ENCODE measurements at places on chromosomes 3 and 15.

GRCh38 chr3:11464356-11464755, 179.4 kb downstream of the VGLL4 start:
- no peak for DNase-seq

DNA sequence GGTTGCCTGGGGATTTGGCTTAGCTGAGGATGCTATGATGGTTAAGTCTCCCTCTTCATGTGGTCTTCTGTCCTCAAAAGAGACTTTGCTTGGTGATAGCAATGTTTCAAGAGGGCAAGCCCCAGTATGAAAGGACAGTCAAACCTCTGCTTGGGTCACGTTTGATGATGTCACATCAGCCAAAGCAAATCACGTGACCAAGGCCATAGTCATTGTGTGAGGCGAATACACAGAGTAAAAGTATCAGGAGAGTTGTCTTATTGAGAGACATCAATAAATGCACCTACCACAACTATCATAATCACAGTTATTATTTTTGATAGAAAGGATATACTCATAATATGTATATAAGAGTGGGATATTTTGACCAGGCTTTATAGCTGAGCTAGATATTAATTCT, 243.0 kb downstream of the EPHA6 start:
- no peak for DNase-seq

DNA sequence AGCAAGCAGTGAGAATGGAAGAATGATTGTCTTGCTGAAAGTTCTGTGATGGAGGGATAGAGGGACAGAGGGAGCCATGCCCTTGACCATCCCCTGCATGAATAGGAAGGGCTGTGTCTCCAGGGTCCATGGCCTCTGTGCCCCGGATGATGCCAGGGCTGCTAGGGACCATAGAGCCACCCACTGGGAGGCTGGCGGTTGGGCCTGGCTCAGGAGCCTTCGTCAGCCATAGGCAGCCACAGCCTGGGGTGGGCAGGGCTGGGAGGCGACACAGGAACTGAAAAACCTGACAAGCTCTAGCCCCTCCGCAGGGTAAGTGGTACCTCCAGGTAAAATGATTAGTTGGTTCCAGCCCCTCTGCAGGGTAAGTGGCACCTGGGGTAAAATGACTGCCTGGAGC, 19.1 kb upstream of the LAMP3 start:
- no peak for DNase-seq

DNA sequence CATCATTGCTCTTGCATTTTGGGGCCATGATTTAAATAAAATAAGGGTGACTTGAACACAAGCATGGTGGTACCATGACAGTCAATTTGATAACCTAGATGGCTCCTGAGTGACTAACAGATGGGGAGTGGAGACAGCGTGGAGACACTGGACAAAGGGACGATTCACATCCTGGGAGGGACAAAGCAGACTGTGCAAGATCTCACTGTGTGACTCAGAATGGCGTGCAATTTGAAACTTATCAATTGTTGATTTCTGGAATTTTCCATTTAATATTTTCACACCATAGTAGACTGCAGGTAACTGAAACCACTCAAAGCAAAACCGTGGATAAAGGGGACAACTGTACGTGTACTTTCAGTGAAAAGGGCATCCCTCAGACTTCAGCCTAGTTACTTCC, 25.5 kb downstream of the MCCC1 start:
- DNase-seq: no peak

DNA sequence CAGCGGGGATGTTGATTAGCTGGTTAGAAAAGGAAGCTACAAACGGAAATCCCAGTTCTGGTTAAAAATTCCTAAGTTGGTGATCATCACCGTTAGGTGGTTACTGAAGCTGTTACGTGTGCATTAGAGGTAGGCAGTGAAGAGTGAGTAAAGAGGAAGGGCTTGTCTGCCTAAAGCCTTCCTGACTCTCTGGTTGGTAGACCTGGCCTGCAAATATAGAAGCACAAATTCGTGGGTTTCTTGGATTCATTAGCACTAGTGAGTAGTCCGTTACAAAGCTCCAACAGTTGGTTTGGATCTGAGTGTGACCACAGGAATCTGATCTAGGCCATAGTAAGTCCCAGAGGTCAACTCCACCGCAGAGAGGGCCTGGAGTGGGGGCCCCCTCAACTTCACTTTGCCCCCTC, 174.0 kb upstream of the TP63 start:
- no peak for DNase-seq

DNA sequence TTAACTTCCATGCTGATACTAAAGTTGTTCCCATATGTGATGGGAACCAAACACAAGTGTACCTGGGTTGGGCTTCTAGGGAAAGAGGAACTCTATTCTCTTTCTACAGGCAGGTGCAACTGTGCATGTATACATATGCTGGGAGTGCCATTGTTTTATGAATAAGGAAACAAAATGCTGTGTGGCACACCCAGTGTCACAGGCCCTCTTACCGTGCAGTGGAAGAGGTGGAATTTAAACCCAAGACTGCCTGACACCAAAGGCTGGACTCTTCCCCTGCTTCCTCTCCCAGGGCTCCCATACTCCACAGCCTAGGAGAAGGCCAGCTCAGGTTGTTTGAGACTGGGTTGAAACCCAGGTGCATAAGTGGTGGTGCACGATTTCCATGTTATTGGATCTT, 1.9 kb upstream of the FETUB start:
- no peak for DNase-seq

- DNase-seq: no peak
These were observed 14.2 kb downstream of the GPR15 start for GRCh38 chr3:98545940-98546339.

DNA sequence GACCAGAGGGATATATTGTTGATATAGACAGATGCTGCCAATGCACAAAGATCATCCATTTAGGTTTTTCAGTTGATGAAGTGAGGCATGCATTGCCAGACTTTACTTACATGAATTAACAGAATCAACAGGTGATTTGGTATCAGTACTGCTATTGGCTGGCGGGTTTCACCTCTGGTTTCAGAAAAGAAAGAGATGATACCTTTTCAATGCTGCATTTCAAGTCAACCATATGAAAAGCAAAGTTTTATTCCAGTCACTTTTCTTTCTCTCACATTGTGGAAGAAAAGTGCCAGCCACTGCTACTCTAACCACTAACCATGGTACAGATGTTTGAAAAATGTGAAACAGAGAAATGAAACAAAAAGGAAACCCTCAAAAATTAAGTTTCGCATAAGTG, 289.1 kb downstream of the TIGIT start:
- DNase-seq: no peak

GRCh38 chr15:62812515-62812835, 230.1 kb upstream of the TPM1 start:
- no peak for DNase-seq

- no peak for DNase-seq
These were observed 787.9 kb upstream of the LMCD1 start for GRCh38 chr3:7713724-7714123.

DNA sequence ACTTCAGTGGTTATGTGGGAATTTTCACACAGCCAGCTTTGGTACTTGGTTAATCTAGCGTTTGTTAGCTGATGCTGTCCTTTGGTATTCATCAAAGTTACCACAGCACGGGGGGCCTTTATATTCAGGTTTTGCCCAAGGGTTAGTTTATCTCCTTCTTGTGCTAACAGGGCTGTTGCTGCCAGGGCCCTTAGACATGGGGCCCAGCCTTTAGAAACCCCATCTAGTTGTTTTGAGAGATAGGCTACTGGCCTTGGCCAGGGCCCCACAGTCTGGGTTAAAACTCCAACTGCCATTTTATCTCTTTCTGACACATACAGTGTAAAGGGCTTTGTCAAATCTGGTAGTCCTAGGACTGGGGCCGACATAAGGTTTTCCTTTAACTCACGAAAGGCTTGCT, 7.5 kb upstream of the DNAAF4 start:
- no peak for DNase-seq

DNA sequence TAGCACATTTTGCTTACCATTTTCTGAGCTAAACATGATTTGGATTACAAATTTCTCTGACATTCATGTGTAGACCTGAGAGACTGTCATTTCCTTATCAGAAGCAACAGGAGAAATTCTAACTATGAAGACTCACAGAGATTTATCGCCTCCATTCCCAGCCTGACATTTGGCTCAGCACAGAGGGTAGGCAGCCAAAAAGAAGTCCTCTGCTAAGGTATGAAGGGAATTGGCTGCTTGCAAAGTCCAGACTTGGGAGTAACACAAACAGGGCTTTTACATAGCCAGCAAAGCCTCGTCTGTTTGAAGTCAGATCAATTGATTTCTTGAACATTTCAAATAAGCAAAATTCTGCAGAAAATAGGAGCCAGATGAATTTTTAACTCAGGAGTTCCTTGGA, 57.0 kb upstream of the CMSS1 start:
- DNase-seq: no peak

- DNase-seq: no peak
These were observed 821 bp upstream of the MAGI1 start for GRCh38 chr3:66039590-66039887.

GRCh38 chr15:60905587-60905986, 323.5 kb downstream of the RORA start:
- no peak for DNase-seq

GRCh38 chr15:35546511-35547381, 781 bp upstream of the DPH6 start:
- DNase-seq: no peak

GRCh38 chr3:45874677-45875346, 11.5 kb upstream of the CCR9 start:
- DNase-seq: no peak

GRCh38 chr3:141738891-141739363, 829 bp downstream of the RNF7 start:
- no peak for DNase-seq

DNA sequence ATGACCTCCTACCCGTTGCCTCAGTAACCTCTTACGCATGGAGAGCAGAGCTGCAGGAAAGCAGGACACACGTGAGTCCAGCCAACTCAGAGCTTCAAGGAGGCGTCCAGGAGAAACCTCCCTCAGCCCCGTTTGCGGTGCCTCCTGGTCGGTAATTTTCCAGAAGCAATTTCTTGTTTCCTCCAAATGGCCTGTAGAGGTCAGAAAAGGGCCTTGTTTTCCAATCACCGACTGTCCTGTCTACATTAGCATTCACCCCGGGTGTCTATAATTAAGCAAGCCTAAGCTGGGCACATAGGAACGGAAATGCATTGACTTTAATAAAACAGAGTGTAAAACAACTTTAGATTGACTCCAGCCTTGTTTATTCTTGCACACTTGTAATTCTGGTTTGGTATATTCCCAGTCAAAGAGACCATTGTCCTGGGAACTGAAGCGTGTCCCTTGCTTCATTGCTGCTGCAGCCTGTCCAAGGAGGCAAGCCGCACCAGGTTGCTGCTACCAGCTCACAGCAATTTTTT, 836.2 kb downstream of the AGBL1 start:
- DNase-seq: no peak

DNA sequence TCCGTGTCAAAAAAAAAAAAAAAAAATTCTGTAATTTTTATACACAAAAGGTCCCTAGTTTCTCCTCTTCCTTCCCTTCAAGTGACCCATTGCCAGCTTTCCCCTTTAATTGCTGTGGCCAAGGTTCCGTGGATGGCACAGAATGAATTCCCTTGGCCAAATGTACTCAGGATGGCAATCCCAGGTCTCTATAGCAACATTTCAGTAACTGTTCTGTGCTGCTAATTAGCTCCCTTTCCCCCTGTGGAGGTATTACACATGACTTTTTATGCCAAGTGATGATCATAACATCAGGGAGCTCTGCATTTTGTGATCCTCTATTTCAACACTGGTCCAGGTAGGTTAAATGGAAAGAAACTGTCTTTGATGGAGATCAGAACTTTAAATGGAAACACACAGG, at the start of gene OR4F6:
Gene OR4F6 (plus strand): TSS at position 301 of the 400 bp plus-strand sequence. CDS start 2,211 bp downstream, outside the sequence.
- no peak for DNase-seq

DNA sequence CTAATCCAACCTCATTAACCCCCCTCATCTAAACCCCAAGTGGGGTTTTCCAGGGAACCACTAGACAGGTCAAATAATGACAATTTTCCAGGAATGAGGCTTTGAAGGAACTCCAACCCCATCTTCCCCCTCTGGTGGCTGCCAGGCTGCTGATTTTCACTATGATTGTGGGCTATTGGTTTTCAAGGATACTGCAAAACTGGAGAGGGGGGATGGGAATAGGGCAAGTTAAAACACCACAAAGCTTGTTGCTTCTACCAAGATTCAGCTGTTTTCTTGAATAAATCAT, 10.4 kb upstream of the ZNF662 start:
- DNase-seq: no peak

- no peak for DNase-seq
These were observed 17.8 kb downstream of the ALPK3 start for GRCh38 chr15:84834969-84835368.

DNA sequence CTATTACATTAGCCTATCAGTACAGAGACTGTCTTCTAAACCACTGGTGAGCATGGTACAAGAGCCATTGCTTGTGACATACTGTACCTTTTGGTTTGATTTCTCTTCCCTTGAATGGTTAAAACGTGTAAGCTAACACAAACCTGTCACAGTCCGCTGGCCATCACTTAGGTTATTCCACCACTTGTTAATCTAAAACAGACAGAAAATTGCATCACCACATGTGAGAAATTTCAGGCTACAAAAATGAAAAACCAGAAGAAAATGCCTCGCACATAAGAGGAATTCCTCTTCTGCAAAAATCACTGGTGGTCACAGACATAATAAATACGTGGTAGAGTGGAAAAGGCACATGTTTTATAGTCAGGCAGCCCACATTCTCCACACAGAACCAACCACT, 22.1 kb downstream of the PARL start:
- DNase-seq: no peak

- no peak for DNase-seq
These were observed 6.0 kb downstream of the NCBP2 start for GRCh38 chr3:196936288-196936687.

DNA sequence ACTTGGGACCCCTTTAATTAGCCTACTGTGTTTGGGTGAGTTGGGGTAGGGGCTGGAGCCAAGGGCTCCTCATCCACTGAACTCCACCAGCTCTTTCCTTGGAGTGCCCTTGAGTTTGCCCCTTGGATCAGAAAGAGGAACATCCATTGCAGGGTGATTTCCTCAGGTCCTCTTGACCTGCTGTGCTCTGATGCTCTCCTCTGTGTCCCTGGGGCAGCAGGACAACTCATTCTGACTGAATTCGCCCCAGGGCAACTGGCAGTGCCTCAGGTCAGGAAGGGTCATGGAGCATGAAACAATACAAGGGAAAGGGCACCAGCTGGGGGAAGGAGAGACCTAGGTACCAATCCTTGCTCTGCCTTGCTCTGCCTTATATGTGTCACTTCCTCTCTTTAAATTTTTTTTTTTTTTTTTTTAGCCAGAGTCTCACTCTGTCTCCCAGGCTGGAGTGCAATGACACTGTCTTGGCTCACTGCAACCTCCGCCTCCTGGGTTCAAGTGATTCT, 47.8 kb downstream of the BSN start:
- no peak for DNase-seq

DNA sequence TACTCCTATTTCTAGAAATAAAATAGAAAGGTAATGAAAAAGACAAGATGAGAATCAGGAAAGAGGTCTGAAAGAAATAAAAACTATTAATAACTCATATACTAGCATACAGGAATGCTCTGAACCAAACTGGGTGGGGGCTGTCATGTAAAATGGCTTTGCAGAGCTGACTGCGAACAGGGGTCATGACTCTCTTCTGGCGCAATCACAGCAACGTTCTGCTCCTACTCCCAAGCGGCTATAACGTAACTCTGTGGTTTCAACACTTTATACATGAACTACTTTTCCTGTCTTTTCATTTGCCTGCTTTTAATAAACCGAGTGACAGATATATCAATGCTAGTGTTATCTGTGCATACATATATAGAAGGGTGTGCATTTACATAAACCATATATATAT, 116.7 kb downstream of the DLG1 start:
- no peak for DNase-seq

Measured in NCI-H1092 (cell line).